ENCODE measurements at places on chromosomes 5 and 9. TPM values are rescaled to one million over a fixed set of nuclear protein-coding genes. Genes with fewer than 3 reads are reported as not detected.

DNA sequence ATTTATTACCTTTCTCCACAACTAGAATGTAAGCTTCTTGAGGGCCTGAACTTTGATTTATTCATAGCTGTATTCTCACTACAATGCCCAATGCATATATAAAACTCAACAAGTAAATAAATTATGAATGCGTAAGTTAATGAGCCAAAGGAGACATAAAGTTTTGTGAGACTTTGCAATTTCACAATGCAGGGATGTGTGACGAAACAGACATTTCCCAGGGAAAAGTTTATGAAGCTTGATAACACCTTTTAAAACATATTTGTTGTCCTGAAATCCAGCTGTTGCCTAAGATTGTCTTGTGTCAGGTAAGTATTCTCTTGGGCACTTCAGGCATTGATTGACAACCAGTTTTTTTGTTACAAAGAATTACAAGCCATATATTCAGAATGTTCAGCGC, 800.1 kb downstream of the BRINP1 start:
- no peak for DNase-seq

ARSI gene
- not detected for total RNA-seq

ZNF189 gene
- 12.7 TPM for total RNA-seq

- no peak for DNase-seq
Measured at GRCh38 chr5:91691592-91691991, 308.5 kb upstream of the ARRDC3 start.

DNA sequence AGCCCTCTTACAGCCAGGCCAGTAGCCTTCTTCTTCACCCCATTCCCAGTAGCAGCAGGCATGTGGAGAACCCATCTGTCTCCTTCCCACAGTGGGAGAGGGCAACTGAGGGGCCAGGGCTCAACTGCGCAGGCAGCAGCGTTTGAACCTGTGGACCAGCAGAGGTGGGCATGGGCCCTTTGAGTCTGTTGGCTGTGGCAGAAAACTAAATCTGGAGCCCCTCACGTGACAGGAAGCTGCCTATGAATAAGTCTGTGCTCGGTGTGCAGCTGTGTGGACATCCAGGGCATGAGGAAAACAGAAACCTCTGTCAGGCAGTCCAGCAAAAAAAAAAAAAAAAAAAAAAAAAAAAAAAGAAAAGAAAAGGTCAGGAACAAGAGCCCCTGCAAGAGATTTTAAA, 189.2 kb upstream of the NR3C1 start:
- DNase-seq = peak; percentile 61

- DNase-seq = no peak
Measured at GRCh38 chr5:139837711-139838380, 42.2 kb downstream of the PSD2 start.

GRCh38 chr5:178576591-178577351, 13.4 kb downstream of the COL23A1 start:
- no peak for DNase-seq

PCDHGB2 gene
- 0.97 TPM for total RNA-seq

DNA sequence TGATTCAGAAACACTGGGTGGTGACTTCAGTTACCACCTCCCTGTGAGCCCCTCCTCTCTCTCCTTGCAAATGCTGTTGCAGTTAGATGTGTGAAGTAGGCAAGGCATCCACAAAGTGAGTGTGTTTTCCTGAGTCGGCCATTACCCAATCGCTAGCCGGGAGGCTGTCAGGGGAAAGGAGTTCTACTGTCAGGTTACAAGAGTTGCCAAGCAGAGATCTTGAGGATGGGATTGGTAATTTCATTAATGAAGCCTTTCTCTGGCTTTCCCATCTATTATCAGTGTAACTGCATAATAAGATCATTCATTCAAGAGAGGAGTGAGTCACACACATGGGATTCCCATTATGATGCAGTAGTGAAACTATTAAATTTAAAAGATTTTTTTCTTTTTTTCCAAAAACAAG, 106.9 kb downstream of the GLDC start:
- DNase-seq = no peak

RASA1 gene
- total RNA-seq = 21.2 TPM

GRCh38 chr9:121333950-121334773, 35.9 kb downstream of the STOM start:
- DNase-seq = no peak

ADAMTS12 gene
- total RNA-seq = not detected

- no peak for DNase-seq
Measured at GRCh38 chr5:168766426-168766700, 187.2 kb upstream of the PANK3 start.

DNA sequence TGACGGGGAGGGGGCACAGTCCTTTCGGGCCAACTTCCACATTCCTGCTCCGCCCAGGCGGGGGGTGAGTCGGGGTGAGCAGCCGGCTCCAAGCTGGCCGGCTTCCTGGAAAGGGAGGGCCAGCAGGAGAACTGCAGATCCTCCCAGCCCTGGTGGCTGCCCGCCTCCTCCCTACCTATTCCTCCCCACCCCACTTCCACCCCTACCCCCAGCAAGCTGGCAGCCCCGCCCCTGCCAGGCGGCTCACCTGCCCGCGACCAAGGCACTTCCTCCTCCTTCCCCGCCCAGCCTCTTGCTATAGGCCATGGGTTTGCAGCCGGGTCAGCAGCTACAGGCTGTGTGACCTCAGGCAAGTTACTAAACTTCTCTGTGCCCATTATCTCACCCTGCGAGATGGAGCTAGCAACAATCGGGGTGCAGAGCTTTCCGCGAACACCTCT, 5.6 kb upstream of the IRF1 start:
- DNase-seq = peak; percentile 97

FOXD4L4 gene
- total RNA-seq = not detected

PCDHGA4 gene
- 0.37 TPM for total RNA-seq

- DNase-seq = no peak
Measured at GRCh38 chr5:173328844-173329490, 753 bp upstream of the STC2 start.

GRCh38 chr9:35652829-35653209, 2.1 kb upstream of the SIT1 start:
- DNase-seq = no peak

AHRR gene
- 25.8 TPM for total RNA-seq

GRCh38 chr5:157108976-157109375, at the start of gene HAVCR2:
Gene HAVCR2 (minus strand): TSS chr5:157109044. CDS start chr5:157108983, 61 bp downstream.
- peak; percentile 90 for DNase-seq

- no peak for DNase-seq
Measured at GRCh38 chr5:159508344-159508743, 178.1 kb upstream of the IL12B start.

- no peak for DNase-seq
Measured at GRCh38 chr5:148394587-148395019, 10.8 kb downstream of the FBXO38 start.

- no peak for DNase-seq
Measured at GRCh38 chr5:138869763-138870500, 5.2 kb downstream of the LRRTM2 start.

PCDHB12 gene
- not detected for total RNA-seq

GRCh38 chr5:58462623-58463230, 2.8 kb upstream of the PLK2 start:
- DNase-seq = peak; percentile 84

GRCh38 chr5:145245354-145245753, 589.8 kb downstream of the PRELID2 start:
- no peak for DNase-seq

DNA sequence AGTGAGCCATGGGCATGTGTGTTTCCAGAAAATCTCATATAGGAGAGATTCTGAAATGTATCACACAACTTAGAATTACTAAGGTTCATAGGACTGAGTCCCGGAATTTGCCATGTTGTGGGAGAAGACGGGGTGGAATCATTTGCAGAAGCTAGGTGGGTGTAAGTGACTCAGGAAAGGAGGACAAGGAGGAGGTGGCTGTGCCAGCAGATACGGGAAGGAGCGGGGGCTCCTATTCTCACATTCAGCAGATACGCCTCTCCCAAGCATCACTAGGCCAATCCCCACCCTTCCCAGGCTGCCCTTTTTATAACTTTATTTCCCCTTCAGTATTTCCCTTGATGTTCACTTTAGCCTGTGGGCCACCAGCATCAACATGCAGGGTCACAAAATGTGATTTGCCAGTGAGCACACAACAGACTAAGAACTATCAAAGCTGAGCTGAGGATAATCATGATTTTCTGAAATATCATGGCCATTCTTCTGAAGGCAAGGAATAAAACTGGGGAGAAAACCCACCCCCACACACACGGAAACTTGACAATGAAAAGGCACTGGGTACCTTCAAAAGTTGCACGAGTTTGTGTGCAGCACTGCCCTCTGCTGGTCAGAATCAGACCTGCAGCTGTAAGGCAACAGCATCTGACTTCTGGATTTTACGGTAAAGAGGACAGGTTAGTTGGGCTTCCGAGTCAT, 133.2 kb downstream of the MTX3 start:
- peak; percentile 94 for DNase-seq

- DNase-seq = no peak
Measured at GRCh38 chr5:53001541-53001940, 12.4 kb downstream of the ITGA2 start.

- no peak for DNase-seq
Measured at GRCh38 chr9:72013292-72013760, 47.1 kb downstream of the C9orf57 start.

DNA sequence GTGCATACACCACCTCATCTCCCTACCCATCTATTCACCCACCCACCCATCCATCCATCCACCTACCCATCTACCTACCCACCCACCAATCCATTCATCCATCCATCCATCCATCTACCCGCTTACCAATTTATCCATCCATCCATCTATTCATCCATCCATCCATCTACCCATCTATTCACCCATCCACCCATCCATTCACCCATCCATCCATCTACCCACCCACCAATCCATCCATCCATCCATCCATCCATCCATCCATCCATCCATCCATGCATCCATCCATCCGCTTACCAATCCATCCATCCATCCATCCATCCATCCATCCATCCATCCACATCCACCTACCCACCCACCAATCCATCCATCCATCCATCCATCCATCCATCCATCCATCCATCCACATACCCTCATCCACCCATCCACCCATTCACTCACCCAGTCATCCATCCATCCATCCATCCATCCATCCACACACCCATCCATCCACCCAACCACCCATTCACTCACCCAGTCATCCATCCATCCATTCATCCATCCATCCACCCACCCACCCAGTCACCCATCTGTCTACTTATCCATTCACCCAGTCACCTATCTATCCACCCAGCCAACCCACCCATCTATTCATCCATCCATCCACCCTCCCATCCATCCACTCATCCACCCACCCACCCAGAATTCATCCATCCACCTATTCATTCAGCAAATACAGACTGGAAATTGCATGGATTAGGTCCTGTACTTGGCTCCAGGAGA, 125.6 kb downstream of the RXRA start:
- DNase-seq = no peak

GRCh38 chr9:21565155-21565554, 83.0 kb upstream of the IFNE start:
- DNase-seq = no peak

DNA sequence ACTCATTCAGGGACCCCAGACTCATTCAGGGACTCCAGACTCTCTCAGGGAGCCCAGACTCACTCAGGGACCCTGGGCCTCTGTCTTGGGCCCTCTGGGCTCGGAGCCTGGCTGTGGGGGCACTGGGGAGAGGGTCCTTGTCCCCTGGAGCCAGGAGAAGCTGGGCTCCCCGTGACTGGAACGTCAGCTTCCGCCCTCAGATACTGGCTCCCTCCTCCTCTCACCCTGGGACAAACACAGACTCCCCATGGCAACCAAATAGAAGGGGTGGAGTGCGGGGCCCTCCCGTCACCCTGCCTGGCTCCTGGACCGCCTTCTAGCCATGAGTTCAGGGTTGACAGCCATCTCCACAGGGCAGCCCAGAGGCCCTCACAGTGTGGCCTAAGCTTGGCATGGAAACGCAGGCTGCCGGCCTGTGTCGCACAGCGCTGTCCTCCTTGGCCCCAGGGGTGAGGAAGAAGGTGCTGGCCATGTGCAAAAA, 27.6 kb downstream of the ZDHHC11B start:
- no peak for DNase-seq

DNA sequence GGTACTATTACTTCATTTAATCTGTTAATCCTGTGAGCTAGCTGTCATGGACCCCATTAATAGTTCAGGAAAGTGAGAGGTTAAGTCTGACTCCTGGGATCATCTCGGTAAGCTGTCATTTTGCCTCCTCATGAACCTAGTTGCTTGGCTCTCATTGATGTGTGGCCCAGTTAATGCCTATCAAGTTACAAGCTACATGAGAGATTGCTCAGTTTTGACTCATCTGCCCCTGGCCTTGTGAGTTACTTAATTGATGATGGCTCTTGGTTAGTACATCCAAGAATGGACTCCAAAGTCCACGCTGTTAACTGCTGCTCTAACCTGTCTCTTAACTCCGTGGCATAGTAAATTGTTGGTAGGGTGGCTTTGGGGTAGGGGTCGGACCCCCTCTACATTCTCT, 23.9 kb downstream of the LARP1 start:
- no peak for DNase-seq

ANKRD55 gene
- total RNA-seq = 1.0 TPM

DNA sequence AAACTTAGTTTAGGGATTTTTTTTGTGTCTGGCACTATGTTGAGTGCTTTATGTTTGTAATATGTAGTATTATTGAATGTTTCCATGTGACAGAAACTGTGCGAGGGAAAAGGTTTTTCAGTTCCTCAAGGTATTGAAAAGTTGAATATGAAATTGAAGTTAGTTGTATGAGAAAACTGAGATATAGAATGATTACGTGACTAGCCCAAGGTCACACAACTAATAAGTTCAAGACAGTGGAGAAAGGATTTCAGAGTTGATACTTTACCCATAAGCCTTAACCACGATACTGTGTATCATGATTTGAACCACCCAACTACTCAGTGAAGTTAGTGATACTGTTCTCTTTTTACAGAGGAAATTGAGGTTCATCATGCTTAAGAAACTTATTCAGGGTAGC, 5.7 kb downstream of the NIPBL start:
- no peak for DNase-seq

MAML1 gene
- 34.6 TPM for total RNA-seq

DNA sequence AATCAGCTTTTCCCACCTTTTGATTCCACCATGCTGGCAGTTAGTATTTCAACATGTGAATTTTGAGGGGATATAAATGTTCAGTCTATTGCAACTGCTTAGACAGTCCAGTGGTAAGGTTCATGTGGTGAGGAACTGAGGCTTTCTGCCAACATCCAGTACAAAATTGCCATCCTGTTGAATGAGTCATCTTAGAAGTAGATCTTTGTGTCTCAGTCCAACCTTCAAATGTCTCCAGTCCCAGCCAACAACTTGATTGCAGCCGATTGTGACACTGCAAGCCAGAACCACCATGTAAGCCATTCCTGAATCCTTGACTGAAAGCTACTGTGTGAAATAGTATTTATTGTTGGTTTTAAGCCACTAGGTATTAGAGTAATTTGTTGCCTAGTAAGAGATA, 331.5 kb upstream of the GRIN3A start:
- no peak for DNase-seq

DNA sequence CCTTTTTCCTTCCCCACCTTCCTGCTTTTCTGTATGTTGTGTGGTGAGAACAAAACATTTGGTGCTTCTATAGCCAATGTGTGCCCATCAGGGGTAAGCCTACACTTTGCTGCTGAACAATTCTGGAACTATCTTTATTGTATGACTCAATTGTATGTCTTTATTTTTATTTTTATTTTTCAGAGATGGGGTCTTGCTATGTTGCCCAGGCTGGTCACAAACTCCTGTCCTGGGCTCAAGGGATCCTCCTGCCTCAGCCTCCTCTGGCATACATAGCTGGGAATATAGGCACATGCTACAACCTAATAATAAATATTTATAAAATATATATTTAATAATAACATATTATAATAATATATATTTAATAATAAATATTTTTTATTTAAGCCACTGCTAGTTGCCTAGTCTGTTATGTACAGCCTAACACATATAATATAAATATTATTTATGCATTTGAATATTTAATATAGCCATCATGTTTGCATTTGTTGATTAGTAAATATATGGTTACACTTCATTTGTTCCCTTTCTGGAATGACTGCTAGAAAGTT, 11.8 kb upstream of the DMXL1 start:
- no peak for DNase-seq
